H1 (cell line): ENCODE measurements at places on chromosomes 5 and 9. TPM values are rescaled to one million over a fixed set of nuclear protein-coding genes. Genes with fewer than 3 reads are reported as not detected.

Gene RUFY1
- 29.5 and 31.2 TPM in 2 replicates for total RNA-seq

GRCh38 chr9:81787747-81788632, 98.6 kb upstream of the TLE1 start:
- H3K36me3 ChIP-seq = no peaks in the 10 kb centered on the region
- no peak overlapping the region for H3K4me3 ChIP-seq
- no peak overlapping the region for H3K27ac ChIP-seq
- no peaks in the 10 kb centered on the region for H3K4me1 ChIP-seq
- H3K27me3 ChIP-seq = no peaks in the 10 kb centered on the region

Gene SV2C
- total RNA-seq = 0.08 and 0.24 TPM in 2 replicates

- H3K27me3 ChIP-seq = no peaks in the 10 kb centered on the region
- no peak overlapping the region for H3K27ac ChIP-seq
- H3K36me3 ChIP-seq = no peaks in the 10 kb centered on the region
- no peak for DNase-seq
Measured at GRCh38 chr5:53991942-53992341, 318.4 kb downstream of the ARL15 start.

Gene DNAJC18
- total RNA-seq = 22.0 and 29.2 TPM in 2 replicates

Gene CTNND2
- 13.8 and 14.2 TPM in 2 replicates for total RNA-seq

Gene KCNIP1
- 0.52 TPM in 2 replicates for total RNA-seq

Gene PPIC
- total RNA-seq = 9.0 and 10.4 TPM in 2 replicates

Gene ADAMTS2
- 5.2 and 7.3 TPM in 2 replicates for total RNA-seq

DNA sequence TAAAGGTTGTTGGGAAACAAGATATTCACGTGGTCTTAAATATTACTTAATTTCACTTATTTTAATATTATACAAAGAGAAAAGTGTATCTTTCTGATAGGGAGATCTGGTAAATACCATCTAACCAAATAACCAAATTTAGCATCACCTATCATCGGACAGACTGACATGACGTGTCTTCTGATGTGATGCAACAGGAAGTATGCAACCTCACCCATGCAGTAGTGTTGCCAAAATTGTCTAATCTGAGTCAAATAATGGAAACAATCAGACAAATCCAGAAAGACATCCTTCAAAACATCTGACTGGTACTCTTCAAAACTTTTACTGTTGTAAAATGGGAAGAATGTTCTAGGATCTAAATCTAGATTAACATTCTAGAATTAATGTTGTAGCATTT, 148.0 kb downstream of the FGF1 start:
- H3K4me1 ChIP-seq = peaks cover 6% of the 10 kb centered on the region
- H3K4me3 ChIP-seq = no peak overlapping the region
- no peak overlapping the region for H3K27ac ChIP-seq
- DNase-seq = no peak

Gene ADRB2
- 0.54 and 0.65 TPM in 2 replicates for total RNA-seq
